RCC 7860 (cell line): ENCODE measurements at places on chromosomes 4 and X.

DNA sequence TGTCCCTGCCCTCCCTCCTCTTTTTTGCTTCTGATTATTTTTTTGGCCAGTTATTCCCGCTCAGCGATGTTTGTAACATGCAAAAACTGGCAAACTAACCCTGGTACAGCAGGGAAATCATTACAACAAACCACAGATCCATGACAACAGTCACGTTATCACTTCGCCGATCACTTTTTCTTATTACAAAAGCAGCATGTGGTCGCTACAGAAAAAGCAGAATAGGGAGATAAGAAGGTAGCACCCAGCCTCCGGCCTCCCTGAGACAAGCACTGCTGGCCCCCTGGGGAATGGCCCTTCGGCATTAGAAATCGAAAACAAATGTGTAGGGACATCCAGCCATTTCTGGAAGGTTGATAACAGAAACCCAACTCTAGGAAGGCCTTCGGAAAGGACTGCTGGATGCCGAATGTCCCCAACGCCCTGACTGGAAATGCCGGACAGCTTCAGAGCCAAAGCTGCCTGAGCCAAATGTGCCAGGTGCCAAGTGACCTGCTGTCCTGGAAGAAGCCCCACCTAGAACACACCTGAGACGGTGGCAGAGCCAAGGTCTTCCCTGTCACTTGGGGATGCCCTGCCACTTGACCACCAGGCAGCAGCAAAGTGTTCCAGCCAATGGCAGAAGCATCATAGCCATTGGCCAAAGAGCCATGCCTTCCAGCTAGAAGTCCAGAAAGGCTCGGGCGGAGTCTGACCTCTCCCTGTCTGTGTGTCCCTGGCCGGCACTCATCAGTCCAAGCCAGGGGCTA lies 2.9 kb downstream of the IDH3G start:
- no peak for DNase-seq

GRCh38 chr4:153512162-153512852 lies 46.1 kb downstream of the TMEM131L start:
- DNase-seq, result no peak

DNA sequence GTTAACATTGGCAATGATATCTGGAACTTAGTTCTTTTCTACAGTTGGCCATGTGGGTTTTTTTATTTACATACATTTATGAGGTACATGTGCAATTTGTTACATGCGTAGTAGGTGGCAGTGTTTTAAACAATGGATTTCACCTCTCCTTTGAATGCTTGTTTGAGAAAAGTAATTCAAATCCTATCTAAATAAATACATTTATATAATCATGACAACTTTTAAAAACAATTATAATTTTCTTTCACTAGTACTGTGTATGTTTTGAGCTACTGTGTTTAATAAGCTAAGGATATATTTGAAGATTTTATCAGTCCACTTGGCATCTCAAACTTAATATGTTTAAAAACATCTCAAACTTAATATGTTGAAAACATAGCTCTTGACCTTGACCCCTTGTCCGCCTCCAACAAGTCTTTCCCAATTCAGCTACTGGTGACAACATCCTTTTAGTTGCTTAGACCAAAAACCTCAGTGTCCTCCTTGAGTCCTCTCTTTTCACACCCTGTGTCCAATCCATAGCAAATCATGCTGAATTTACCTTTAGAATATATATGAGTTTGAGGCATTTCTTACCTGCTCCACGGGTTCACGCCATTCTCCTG lies 14.5 kb downstream of the GUCY1B1 start:
- no peak for DNase-seq

DNA sequence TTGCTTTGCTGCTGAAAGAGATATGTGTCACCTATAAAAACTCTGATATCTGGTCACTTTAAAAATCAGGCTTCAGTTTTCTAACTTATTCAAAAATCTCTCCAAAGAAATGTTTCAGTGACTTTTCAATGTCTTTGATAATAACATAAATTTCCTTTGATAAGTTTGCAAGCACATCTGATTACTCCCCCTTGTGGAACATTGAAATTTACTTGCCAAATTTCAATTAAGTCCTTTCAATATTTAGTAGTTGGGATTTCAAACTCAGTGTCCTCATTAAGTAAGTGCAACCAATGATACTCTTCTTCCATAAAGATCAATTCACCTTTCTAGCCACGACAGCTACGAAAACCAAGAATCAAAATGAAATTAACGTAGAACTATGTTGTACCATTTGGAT lies 151.3 kb upstream of the FAM47C start:
- no peak for DNase-seq

- DNase-seq, result no peak
These were observed 56.0 kb downstream of the ELOVL6 start for GRCh38 chr4:110142461-110142860.

GRCh38 chr4:28287831-28288233 lies 1427.2 kb downstream of the STIM2 start:
- DNase-seq, result peak; percentile 97
